ENCODE measurements at places on chromosomes 4 and X.

DNA sequence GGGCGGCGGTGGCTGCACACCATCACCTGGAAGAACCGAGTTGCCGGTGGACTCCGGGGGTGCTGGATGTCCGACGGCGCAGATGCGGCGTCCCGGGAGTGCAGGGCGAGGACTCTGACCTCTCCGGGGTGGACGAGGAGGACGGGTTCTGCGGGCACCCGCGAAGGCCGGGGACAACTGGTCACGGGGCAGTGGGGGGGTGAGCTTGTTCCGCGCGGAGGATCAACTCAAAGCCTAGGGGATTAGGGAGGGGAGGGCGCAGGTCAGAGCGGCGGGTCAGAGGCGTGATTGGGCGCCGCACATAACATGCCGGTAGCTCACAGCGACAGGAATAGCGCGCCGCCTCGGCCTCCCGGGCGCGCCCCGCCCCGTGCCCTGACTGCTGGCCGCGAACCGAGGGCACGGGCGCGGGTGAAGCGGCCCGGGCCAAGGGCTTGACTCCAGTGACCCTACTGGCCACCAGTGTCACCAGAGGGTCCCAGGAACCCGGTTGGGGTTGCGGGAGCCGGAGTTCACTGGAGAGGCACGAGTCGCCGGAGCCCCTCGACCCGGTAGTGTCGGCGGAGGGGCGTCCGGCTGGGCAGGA, at the start of gene KLHL34:
TSS of gene KLHL34 (minus strand) at position 179 of the 586 bp plus-strand sequence. CDS start 542 bp downstream, outside the sequence.
- no peak for DNase-seq

DNA sequence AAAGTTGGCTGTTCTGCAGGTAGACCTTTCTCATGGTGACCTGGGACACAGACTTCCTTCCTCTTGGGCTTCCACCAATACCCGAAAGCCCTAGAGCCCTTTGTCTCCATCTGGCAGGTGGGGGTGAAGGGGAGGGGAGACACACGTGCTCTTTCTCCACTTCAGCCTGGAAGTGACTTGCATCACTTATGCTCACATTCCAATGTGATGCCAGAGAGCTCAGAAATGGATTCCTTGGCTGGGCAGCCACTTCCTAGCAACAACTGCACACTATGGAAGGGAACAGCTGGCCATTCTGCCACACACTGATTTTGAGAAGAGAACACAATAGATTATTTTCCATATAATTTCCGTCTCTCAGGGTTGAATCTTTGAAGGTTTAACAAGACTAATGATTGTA, 36.3 kb downstream of the C4orf51 start:
- no peak for DNase-seq

DNA sequence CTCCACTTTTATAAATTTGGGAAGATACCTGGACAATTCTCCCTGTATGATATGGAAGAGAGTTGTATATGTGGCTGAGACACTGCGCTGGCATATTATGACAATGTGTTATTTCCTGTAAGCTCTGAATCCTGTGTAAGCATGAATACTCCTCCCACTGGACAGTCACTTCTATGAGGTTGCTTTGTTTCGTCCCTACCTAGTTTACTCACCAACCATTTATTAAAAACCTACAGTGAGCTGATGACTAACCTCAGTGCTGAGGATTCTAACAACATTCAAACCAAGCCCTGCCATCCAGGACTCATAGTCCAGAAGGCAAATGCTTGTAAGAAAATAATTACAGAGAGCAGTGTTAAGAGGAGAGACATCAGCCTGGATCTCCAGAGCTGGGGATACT, 1632.9 kb upstream of the TENM3 start:
- DNase-seq: no peak

DNA sequence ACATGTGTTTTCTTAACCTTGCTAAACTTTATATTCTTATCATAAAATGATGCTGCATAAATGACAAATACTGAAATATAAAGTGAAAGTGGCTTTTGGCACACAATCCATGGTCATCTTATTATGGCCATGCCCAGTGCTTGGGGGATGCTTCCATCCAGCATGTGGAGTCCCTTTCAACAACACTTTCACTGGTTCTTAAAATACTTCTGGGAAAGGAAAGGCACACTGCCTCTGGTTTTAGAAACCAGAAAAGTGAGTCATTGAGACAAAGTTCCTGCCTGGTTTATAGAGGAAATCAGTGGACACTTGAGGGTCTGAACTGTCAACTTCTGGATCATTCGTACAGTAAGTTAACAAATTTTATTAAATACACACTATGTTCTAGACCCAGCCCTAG, 248.0 kb upstream of the ADAMTS3 start:
- DNase-seq: no peak

DNA sequence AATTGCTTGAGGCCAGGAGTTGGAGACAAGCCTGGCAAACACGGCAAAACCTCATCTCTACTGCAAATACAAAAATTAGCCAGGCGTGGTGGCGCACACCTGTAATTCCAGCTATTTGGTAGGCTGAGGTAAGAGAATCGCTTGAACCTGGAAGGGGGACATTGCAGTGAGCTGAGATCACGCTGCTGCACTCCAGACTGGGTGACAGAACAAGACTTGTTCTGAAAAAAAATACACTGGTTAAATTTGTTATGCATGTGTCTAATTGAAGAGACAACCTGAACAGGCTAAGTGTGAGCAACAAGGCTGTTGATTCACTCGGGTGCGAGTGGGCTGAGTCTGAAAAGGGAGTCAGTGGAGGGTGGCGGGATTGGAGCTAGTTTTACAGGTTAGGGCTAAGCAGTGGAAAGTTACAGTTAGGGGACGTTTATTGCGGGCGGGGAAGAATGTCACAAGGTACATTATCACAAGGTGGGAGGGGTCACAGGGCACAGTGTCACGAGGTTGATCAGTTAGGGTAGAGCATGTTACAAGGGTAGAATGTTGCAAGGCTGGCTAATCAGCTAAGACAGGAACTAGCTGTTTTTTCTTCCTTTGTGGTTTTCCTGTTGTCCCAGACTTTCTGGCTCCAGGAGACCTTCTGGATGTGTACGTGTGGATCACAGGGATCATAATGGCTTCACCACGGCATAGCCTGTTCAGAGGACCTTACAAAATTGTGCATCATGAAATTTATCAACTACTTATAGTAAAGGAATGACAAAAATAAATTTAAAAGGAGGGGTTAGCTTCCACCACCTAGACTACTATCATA, 115.8 kb downstream of the NAA11 start:
- no peak for DNase-seq

GRCh38 chr4:184280137-184280536, 62.5 kb upstream of the ENPP6 start:
- DNase-seq: no peak

- DNase-seq: no peak
These were observed 320.7 kb upstream of the CLNK start for GRCh38 chr4:11005300-11005699.

DNA sequence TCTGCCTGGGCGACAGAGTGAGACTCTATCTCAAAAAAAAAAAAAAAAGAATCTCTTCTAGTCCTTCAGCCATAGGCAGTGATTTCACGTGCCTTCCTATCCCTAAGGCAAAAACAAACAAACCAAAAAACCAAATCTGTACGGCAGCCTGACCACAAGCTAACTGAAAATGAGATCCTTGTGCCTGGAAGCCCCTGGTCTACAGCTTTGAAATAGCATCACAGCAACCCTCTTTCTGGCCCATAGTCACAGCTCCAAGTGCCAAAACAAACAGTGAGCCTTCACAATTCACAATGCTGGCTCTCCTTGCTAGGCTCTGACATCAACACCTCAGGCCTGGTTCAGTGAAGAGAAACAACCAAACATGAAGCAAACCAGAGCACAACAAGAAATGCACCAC, 46.1 kb downstream of the TMEM150C start:
- DNase-seq: peak; percentile 69

DNA sequence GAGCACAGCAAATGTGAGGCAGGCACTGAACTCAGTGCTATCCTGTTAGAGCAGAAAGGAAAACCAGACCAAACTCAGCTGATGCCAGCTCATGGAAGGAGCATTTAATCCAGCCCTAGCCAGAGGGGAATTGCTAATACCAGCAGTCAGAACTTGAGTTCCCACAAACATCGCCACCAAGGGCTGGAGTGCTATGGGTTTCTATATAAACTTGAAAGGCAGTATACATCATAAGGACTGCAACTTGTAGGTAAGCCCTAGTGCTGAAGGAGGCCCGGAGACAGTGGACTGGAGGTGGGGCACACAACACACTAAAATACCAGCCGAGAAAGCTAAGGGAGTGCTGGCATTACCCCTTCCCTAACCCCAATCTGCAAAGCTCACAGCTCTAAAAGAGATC, 440.2 kb downstream of the PRR32 start:
- no peak for DNase-seq

- no peak for DNase-seq
These were observed 483.6 kb downstream of the BCOR start for GRCh38 chrX:39613997-39614679.

DNA sequence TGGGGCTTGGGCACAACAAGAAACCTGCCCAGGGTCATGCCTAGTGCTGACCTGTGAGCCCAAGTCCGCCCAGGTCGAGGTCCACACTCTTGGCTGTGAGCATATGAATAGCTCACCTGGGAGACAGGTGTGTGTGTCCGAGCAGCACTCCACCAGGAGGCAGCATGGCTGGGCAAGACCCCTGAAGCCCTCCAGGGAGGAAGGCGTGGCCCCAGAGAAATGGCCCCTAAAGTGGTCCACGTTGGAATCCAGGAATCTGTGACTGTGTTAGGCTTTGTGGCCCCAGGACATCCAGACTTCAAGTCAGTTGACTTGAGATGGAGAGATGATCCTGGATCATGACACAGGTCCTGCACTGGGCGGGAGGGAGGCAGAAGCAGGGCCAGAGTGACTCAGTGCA, 138.8 kb downstream of the CPZ start:
- DNase-seq: no peak

DNA sequence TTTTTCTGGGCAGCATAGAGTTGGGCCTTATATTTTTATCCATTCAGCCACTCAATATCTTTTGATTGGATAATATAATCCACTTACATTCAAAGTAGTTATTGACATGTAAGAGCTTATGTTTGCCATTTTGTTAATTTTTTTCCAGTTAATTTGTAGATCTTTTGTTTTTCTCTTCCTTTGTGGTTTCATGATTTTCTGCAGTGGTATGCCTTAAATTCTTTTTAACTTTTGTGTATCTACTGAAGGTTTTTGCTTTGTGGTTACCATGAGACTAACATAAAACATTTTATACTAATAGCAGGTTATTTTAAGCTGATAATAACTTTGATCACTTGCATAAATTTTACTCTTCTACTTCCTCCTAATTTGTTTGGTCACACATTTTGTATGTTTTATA, 140.8 kb upstream of the GATB start:
- DNase-seq: no peak

DNA sequence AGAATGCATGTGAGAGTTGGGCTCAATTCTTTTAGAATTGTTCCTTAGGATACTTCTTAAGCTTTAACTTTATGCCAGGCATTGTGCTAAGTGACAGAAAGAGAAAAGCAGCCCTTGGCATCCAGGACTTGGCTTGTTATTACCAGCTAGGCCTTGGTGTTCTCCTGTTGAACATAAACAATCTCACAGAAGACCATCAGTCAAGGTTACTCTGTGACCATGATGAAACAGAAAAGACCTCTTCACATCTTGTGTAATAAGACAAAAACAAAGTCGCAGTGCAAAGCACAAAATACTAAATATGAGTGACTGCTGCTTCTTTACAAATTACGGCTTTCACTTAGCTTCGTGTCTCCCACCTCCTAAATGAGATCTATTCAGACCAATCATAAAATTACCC, 71.6 kb downstream of the CHIC2 start:
- no peak for DNase-seq

DNA sequence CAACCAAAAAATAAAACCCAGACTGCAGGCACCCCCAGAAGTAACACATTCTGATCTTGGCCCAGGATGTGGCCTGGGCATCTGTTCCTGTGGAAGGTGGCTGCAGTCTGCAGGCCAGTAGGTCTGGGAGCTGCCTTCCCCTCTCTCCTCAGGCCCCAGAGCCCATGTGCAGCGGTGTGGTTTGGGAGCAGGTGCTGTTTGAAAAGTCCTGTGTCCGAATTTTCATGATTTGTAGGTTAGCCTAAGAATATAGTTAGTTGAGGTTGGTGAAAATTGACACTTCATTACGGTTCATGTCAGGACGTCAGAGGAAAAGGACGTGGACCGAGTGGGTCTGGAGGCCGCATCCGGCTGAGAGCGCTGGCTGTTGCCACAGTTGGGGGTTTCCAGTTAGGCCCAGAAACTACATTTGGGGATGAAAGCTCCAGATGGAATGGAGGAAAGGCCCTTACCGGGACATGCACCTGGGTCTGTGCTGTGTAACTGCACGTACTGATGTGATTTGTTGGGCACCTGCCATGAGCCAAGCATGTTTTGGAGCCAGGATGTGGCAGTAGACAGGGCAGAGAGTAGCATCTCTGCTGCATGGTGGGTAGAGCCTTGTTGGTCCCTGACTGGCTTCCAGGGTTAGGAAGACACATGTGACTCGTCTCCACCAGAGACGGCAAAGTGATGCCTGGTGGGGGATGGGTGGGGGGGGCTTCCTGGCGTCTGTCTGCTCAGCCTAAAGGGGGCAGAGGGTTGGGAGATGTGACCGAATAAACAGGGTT, 21.7 kb upstream of the HGFAC start:
- no peak for DNase-seq

- no peak for DNase-seq
These were observed 167.6 kb upstream of the ARSJ start for GRCh38 chr4:114146947-114147618.

DNA sequence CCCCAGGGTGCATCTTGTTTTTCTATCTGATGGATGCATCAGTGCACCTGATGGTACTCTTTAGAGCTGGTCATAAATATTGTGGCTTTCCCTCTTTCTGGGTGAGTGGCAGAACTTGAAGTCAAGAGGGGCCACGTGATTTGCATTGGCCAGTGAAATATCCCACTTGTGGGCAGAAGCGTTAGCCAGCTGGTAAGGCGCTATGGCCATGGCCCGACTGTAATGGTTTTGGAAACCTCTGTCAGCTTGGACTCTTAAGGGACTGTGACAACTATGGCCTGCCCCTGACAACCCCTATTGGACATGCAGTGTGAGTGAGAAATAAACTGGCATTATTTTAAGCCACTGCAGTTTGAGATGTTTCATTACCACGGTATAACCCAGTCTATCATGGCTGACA, 72.8 kb downstream of the SEL1L3 start:
- DNase-seq: no peak

GRCh38 chrX:23251043-23251442, 83.6 kb upstream of the PTCHD1 start:
- no peak for DNase-seq

- DNase-seq: no peak
These were observed 82.7 kb downstream of the TECRL start for GRCh38 chr4:64326507-64326906.

DNA sequence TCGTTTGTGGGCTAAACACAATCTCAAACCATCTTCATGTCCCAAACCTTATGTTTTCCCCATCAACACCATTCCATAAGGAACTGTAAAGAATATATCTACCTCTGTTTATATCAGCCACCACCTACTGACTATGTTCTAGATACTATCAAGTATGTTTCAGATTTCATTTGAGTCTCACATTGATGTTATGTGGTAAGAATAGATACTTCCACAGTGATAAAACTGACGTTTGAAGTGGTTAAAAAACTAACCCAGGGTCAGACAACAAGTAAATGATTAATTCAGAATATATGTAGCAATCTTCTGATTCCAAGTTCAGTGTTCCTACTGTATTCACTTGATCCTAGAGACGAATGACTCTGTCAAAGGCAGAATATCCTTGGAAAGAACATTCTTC, 156.8 kb upstream of the RASGEF1B start:
- no peak for DNase-seq

- peak; percentile 55 for DNase-seq
These were observed 7.2 kb upstream of the FAM9C start for GRCh38 chrX:13051529-13052172.

- no peak for DNase-seq
These were observed 3.3 kb upstream of the ADH7 start for GRCh38 chr4:99438405-99438780.

All from head of caudate nucleus (tissue), 42 donors.